Activated naive CD8-positive, alpha-beta T cell treated with anti-CD3 and anti-CD28 coated beads, Interleukin-2, amount 10 ng/mL, durations not matched to agents 7 days and 5 days (primary cell): ENCODE measurements at places on chromosomes 3 and 15. TPM values are rescaled to one million over a fixed set of nuclear protein-coding genes. Genes with fewer than 3 reads are reported as not detected.

Gene SLC35A5
- 18.1 TPM for total RNA-seq

Gene MESP1
- total RNA-seq = 2.1 TPM

Gene GCNT3
- not detected for total RNA-seq

- H3K4me1 ChIP-seq = no peaks in the 10 kb centered on the region
- H3K27me3 ChIP-seq = peaks cover 3% of the 10 kb centered on the region
- DNase-seq = no peak
- no peak overlapping the region for H3K27ac ChIP-seq
- no peak overlapping the region for H3K4me3 ChIP-seq
- no peaks in the 10 kb centered on the region for H3K36me3 ChIP-seq
These were observed 64.5 kb downstream of the MITF start for GRCh38 chr3:69803681-69804270.

Gene CLEC3B
- 0.45 TPM for total RNA-seq

DNA sequence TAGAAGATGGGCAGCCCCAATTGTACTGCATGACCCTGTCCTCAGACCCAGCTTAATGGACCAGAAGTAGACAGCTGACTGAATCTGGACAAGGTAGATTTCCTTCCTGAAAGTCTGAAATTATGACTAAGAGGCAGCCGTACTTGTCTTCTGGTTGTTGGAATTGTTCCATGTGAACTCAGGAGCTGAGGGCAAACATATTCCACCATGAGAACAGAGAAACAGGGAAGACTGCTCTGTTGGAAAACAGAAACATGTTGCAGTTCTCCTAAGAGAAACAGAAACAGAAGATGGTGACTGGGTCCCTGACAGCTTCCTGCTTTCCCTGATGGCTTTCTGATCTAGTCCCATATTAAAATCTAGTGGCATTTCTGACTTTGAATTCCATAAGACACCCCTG lies 24.1 kb downstream of the POPDC2 start:
- no peak overlapping the region for H3K4me3 ChIP-seq
- peaks cover 24% of the 10 kb centered on the region for H3K36me3 ChIP-seq
- H3K4me1 ChIP-seq = peaks cover 22% of the 10 kb centered on the region
- DNase-seq = no peak

- no peak for DNase-seq
- H3K36me3 ChIP-seq = peaks cover 11% of the 10 kb centered on the region
- H3K4me1 ChIP-seq = peaks cover 37% of the 10 kb centered on the region
- no peak overlapping the region for H3K4me3 ChIP-seq
- H3K27me3 ChIP-seq = no peaks in the 10 kb centered on the region
- no peak overlapping the region for H3K27ac ChIP-seq
These were observed 346.9 kb downstream of the PLCL2 start for GRCh38 chr3:17231537-17232261.

GRCh38 chr3:16514021-16514700 lies 662 bp upstream of the RFTN1 start:
- H3K4me3 ChIP-seq = peak overlapping the region; percentile 84
- no peak for DNase-seq
- peaks cover 56% of the 10 kb centered on the region for H3K4me1 ChIP-seq
- H3K27me3 ChIP-seq = no peaks in the 10 kb centered on the region
- H3K27ac ChIP-seq = peak overlapping the region; percentile 70

GRCh38 chr3:66629982-66630368 lies 129.2 kb upstream of the LRIG1 start:
- DNase-seq = no peak
- H3K27ac ChIP-seq = no peak overlapping the region
- H3K27me3 ChIP-seq = peaks cover 3% of the 10 kb centered on the region
- no peaks in the 10 kb centered on the region for H3K4me1 ChIP-seq
- H3K36me3 ChIP-seq = no peaks in the 10 kb centered on the region
- no peak overlapping the region for H3K4me3 ChIP-seq

GRCh38 chr3:78967061-78967460 lies 800.7 kb downstream of the ROBO1 start:
- H3K4me3 ChIP-seq = no peak overlapping the region
- no peak for DNase-seq
- no peaks in the 10 kb centered on the region for H3K4me1 ChIP-seq
- H3K36me3 ChIP-seq = no peaks in the 10 kb centered on the region
- no peaks in the 10 kb centered on the region for H3K27me3 ChIP-seq

GRCh38 chr3:190429681-190430080 lies 20.0 kb downstream of the TMEM207 start:
- no peak overlapping the region for H3K27ac ChIP-seq
- DNase-seq = no peak
- no peaks in the 10 kb centered on the region for H3K36me3 ChIP-seq
- H3K4me1 ChIP-seq = peaks cover 2% of the 10 kb centered on the region
- no peak overlapping the region for H3K4me3 ChIP-seq

GRCh38 chr3:8603115-8603710 lies 41.4 kb downstream of the SSUH2 start:
- no peaks in the 10 kb centered on the region for H3K4me1 ChIP-seq
- no peaks in the 10 kb centered on the region for H3K36me3 ChIP-seq
- DNase-seq = no peak
- no peak overlapping the region for H3K27ac ChIP-seq
- peaks cover 2% of the 10 kb centered on the region for H3K27me3 ChIP-seq

- H3K4me3 ChIP-seq = no peak overlapping the region
- H3K36me3 ChIP-seq = no peaks in the 10 kb centered on the region
- H3K4me1 ChIP-seq = peaks cover 23% of the 10 kb centered on the region
- H3K27me3 ChIP-seq = peaks cover 31% of the 10 kb centered on the region
- H3K27ac ChIP-seq = no peak overlapping the region
These were observed 5.3 kb downstream of the MYO5C start for GRCh38 chr15:52290329-52290728.

Gene KNL1
- total RNA-seq = 46.2 TPM
